Activated T-cell treated with anti-CD3 and anti-CD28 coated beads, Interleukin-2, amount 50 U/mL, for 48 hours (primary cell): ENCODE measurements at places on chromosomes 6 and 20.

GRCh38 chr6:117676577-117677218 is 1.4 kb downstream of the NUS1 start:
- no peak for DNase-seq

DNA sequence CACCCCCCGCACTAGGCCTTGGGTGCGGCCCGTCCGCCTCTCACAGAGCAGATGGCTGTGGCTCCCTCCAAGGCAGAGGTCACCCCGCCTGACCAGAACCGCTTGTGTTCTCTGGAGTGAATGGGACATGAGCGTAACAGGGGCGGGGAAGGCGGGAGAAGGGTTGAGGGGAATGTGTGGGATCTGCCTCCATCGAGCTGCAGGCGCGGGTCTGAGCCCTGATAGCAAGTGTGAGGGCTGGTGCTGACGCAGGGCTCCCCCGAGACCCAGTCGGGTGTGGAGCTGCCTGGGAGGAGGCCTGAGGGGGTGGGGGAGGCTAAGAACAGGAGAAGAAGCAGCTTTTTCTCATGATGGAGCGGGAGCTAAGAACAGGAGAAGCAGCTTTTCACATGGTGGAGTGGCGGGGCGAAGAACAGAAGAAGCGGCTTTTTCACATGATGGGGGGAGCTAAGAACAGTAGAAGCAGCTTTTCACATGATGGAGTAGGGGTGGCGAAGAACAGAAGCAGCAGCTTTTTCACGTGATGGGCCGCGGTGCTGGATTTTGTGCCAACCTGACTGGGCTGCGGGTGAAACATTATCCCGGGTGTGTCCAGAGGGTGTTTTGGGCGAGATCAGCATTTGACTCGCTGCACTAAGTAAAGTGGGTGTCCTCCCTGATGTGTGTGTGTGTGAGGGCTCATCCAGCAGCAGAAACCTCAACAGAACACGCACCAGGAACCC is 169.3 kb downstream of the TTLL2 start:
- DNase-seq: no peak

DNA sequence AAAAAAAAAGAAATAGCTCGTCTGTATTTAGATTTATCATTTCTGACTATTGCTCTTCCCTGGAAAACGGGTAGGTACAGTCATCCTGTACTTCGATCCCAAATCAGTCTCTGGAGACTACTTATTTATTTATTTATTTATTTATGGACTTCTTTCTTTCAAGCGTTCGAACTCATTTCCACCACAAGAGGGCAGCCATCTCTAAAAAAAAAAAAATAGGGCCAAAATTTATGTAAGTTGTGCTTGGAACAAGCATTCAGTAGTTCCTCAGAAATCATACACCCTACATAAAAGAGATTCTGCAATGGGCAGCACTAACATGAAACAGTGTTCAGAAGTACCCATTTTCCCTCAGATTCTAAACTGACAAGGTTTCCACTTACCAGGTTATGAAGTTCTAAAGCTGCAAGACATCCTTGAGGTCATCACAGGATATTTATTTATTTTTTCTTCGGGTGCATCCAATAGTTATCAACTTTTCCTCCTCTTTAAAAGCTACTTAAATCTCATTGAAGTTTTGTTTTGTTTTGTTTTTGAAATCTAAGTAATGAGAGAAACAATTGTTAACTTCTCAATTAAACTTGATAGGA is 1.9 kb upstream of the BMP2 start:
- DNase-seq: no peak

GRCh38 chr6:36642913-36643817 is 35.3 kb upstream of the CDKN1A start:
- DNase-seq: no peak

DNA sequence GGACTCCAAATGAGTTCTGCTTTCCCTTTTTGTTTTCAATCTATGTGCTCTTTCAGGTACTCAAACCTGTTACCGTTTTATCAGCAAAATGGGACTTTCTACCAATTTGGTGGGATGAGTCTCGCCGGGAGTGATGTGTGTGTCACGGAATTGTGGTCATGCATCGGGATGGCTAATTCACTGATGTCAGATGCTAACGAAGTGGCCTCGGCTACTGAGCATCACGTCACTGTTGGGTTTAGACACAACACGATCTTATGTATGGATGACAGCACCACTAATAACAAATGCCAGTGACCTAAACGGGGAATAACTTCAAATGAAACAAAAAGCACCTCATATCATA is 1.6 kb upstream of the PCK1 start:
- no peak for DNase-seq

DNA sequence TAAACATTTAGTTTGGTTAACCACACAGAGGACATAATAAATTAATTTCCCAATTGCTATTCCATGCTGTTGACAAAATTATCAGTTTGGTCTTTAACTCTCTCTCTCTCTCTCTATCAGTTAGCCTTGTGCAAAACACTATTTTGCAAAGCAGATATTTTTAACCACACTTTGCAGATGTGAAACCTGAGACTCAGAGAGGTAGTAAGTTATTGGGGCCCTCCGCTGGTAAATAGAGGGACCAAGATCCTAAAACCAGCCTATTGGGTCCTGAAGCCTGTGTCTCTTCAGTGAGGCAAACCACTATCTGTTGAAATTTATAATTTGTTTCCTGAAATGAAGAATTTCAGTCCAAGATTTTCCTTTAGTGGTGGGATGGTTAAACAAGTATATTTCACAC is 231.0 kb downstream of the SOD2 start:
- no peak for DNase-seq

DNA sequence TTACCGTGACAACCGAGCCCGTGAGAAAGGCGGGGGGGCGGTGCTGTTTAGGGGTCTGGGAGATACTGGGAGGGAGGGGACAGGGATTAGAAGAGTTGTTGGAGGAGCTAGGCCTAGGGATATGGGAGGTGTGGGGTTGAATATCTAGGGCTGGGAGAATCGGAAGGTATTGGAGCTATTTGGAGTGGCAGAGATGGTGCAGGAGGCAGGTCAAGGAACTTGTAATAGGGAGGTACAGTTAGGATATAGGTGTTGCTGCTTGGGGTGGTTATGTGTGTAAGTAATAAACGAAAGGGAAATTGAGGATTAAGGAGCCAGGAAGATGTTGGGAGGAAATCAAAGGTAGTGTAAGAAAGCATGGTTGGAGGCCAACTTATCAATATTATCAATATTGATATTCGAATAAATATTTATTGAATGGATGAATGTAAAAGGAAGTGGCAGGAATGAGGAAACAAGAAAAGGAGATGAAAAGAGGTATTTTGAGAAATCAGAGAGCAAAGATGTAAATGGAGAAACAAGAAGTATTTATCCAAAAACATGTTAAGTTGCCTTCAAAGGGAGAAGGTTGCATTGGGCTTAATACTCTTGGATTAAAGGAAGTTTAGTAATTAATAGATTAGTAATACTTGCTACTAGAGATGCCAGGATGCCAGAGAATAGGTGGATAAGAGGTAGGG is 602 bp downstream of the PPP1R11 start:
- no peak for DNase-seq

GRCh38 chr20:36279776-36280175 is 26.4 kb upstream of the DLGAP4 start:
- DNase-seq: no peak

DNA sequence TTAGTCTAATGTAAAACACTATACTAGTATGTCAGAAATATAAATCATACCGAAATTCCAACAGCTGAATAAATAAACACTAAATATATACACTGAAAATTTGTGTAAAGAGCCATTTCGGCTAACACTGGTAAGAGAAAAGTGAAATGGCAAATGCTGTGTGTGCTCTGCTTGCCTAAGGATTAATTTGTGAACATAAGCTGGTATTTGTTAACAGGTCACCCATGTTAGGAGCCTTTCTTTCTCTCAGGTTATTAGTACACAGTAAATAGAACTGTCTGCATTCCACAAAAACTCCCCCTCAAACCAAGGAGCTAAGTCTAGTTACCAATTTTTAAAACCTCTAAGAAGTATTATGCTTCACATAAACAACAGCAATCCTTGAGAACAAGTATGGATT is 27.0 kb downstream of the ELOVL5 start:
- DNase-seq: no peak

GRCh38 chr20:43727980-43728590 is 1.3 kb upstream of the GTSF1L start:
- DNase-seq: no peak

GRCh38 chr20:24950128-24950835 is 1.2 kb downstream of the CST7 start:
- peak; percentile 29 for DNase-seq

GRCh38 chr6:20789162-20789561 is 254.9 kb downstream of the CDKAL1 start:
- DNase-seq: no peak

DNA sequence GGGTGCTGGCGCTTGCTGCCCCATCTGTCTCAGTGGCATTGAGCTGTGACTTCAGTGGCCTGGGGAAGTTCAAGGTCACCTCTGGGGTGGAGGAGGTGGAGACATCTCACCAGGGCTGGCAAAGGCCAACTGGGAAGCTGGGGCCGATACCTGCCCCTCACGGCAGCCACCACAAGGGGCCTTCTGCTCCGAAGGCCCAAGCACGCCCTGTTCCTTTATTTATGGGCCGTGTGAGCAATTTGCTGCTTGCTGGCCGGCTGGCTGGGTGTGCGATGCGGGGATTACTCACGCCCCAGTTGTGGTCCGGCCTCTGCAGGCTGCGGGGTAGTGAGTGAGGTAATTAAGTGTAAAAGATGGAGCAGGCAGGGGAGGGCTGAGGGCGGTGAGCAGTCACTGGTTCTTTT is 13.2 kb upstream of the SCRT2 start:
- DNase-seq: no peak

- no peak for DNase-seq
Observed at GRCh38 chr6:114051031-114051430, 80.1 kb upstream of the HDAC2 start.

GRCh38 chr6:124927806-124928205 is 34.4 kb upstream of the RNF217 start:
- no peak for DNase-seq

- no peak for DNase-seq
Observed at GRCh38 chr6:98832284-98833056, 1.9 kb upstream of the POU3F2 start.

DNA sequence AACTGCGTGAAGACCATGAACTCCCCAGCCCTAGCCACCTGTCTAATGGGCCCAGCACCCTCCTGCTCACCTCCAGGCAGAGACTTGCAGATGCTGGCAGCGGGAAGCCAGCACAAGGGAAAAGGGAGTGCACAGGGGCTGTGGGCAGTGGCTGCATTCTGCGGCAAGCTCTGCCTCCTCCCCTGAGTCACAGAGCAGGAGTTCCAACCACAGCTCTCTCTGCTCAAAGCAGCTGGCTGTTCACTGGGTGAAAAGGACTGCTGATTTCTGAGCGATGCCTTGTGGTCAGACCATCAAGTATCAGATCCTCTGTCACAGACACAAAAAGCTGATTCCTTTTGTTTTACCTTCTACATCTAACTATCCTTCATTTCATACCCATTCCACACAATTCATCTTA is 10.5 kb downstream of the NKX2-2 start:
- DNase-seq: peak; percentile 41

DNA sequence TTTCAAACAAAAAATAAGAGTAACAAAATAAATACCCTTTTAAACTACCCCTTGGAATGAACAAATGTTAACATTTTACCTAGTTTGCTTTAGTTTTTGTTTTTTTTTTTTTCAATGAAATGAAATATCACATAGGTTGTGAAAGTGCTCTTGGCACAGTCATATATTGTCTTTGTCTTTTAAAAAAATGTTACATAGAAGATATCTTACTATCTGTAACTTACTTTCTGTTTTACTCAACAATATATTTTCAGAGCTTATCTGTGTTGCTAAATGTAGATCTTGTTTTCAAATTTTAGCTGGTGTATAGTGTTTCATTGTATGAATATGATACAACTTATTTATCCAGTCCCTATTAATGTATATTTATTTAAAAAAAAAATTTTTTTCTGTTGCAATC is 8.6 kb downstream of the CEP57L1 start:
- no peak for DNase-seq

DNA sequence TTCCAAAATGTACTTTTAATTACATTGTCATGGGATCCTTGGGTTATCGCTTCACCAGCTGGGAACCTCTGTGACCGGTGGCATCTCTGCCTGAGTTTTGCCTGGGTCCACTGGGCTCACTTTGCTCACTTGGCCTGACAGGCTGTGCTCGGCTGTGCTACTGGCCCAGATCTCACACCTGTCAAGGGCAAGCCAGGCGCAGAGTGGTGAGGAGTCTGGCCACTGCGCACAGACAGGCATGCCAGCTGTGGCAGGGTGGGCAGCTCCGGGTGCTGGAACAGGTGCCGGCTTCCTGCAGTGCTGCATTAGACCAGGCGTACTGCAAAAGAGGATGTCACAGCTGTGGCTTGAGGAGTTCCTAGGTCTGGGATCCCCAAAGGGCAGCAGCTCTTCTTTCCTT is 489.8 kb downstream of the TENT5A start:
- no peak for DNase-seq

DNA sequence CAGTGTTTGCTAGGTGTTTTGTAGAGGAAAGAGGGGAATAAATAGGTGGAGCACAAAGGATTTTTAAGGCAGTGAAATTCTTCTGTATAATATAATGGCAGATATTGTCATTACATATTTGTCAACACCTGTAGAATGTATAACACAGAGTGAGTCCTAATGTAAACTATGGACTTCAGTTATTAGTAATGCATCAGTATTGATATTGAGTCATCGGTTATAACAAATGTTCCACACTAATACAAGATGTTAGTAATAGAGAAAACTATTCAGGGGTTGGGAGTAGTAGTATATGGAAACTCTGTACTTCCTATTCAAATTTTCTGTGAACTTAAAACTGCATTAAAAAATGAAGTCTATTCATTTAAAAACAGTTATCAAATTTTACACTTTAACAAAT is 299.2 kb downstream of the UBE3D start:
- DNase-seq: no peak

- no peak for DNase-seq
Observed at GRCh38 chr20:6704132-6704861, 63.2 kb upstream of the BMP2 start.

DNA sequence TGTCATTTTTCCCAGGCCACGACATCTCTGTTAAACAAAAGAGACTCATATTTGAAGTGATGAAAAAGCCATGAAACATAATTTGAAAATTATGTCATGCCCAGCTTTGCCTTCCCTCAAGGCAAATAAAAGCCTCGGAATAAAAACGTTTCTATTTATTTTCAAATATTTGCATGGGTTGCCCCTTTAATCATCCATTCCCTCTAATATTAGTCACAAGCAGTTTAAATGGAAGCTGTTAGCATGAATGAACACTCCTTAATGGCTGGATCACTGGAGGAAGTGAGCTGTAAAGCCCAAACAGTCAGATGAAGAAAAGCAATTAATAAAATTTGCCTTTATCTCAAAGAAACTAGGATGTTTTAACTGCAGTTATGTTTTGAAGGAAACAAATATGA is 69.3 kb upstream of the STMND1 start:
- no peak for DNase-seq
